Stimulated activated CD8-positive, alpha-beta memory T cell treated with anti-CD3 and anti-CD28 coated beads, Interleukin-2, amount 100 ng/mL, for 1 hour (primary cell): ENCODE measurements at places on chromosomes 5 and 9.

GRCh38 chr9:642014-642413 lies 199.5 kb upstream of the DMRT1 start:
- no peak for DNase-seq

DNA sequence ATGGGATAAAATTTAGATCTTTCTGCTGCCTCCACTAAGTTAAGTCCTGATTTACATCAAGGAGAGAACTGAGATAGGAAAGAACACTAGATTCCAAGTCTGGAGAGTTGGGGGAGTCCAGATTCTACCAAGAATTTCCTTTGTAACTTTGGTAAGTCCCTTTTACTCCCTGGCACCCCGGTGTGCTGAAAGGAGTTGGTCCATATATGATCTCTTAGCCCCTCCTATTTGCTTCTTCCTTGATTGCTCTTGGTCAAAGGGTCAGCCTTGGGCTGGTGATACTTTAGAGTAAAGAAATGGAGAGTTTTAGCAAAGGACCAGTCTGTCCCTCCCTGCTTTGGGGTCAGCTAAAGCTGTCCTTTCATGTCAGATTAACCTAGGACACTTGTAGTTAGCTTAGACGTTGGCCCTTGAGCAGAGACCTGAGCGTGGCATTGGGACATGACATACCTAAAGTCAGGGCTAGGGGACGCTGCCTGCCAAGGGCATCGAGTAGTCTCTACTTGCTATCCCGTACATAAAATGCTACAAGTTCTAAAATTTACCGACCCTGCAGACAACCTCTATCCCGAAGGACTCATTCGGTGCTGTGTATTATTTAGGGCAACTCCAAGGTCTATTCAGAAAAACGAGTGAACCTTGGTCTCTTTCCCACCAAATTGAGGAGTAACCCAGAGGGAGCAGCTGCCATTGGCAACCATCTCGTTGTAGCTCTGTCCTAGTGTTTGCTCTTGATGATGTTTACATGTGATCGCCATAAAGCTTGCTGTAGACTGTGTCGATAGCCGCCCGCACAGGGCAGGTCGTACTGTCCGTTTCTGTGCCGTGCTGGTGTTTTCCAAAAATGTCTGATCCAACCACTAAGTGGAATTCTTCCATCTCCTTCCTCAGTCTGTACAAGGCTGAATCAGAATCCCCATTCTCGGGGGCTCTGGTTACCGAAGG lies 94.4 kb downstream of the PDE6A start:
- DNase-seq: no peak

DNA sequence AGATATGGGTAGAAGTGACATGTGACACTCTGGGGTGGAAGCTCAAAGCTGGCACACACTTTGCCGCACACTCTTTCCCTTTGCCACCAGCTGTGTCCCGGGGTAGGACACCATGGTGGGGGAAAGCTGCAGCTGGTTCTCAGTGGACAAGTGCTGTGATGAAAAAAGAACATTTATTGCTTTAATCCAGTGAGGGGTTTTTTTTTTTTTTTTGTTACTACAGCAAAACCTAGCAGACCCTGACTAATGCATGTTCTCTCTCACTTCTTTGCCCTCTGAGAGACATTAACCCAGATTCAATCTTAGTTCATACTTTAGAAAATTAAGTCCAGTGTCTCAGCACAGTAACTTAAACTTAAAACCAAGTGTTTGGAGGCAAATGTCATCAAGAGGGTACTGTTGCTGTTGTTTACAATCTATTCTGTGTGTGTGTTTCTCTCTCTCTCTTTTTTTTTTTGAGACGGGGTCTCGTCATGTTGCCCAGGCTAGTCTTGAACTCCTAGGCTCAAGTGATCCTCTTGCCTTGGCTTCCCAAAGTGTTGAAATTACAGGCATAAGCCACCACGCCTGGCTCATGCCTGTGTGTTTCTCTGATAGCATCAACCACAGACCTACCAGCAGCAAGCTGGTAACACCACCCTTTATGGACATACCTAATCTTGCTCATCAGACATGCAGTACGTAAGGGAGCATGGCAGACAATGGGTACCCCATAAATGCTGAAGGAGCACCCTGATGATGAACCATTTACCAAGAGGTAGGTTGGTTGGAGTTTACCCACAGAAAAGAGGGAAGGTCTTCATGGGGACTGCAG lies 84.7 kb upstream of the TBC1D2 start:
- DNase-seq: no peak

- no peak for DNase-seq
Measured at GRCh38 chr5:3913279-3913678, 317.6 kb downstream of the IRX1 start.

GRCh38 chr5:116299746-116300640 lies 215.2 kb downstream of the COMMD10 start:
- no peak for DNase-seq

DNA sequence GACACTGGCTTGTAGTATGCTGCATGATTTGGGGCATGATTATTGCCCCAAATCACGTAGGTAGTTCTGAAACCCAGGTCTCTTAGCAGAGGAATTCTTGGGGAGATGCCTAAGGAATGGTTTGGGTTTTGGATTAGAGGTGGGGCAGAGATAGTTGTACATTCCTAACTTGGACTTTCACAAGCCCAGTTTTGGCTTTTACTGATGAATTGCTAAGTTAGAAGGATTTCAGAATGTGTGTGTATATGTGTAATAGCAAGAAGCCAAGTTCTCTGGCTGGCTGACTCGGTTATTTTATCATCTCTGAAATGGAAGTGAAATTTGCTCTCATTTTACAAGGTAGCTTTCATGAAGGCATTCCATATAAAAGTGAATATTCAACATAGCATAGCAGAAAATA lies 23.8 kb upstream of the ZNF131 start:
- no peak for DNase-seq
